ENCODE measurements at places on chromosomes 2 and 18.

DNA sequence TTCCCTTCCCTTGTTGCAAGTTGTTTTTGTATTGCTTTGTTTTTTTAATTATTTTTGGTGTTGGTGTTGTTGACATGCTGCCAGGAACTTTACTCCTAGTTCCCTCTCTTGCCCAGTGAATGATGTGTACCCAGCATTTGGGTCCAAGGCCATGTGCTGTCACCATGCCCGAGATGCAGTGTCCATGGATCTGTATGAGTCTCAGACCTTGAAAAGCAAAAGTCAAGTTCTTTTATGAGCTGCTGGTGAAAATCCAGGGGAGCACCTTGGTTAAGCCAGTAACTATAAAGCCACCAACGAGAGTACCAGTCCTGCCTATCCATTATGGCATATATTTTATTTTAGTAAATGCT, 236.4 kb downstream of the BCL11A start:
- no peak for DNase-seq

DNA sequence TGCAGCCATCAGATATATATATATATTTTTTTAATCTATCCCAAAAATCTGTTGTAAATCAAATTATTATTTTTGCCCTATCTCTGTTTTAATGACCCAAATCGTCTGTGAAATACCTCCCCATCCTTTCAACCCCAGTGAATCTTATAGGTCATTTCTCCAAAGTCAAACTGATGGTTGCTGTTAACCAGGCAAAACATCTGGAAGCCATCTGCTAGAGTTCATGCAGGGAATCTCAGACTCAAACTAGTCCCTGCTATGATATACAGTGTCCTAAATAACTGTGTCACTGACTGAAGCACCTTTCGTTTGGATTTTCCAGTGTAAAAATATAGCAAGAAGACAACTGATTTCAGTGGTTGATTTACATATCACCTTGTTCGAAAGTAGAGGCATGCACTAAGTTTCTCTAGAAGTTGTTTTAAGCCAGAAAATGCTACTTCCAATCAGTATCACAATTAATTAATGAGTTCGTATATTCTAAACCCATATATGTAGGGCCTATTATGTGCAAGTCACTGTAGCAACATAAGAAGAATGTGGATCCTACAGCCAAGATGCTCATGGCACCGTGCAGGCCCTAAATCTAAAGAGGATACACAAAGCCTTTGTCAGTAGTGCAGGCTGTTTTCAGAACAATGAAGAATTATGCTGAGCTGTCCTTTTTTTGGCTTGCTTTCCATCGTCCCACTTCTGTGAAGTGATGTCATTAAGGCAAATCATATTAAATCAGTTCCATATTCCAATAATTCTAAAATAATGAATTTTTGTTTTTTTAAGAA, 566.0 kb downstream of the STK39 start:
- no peak for DNase-seq

DNA sequence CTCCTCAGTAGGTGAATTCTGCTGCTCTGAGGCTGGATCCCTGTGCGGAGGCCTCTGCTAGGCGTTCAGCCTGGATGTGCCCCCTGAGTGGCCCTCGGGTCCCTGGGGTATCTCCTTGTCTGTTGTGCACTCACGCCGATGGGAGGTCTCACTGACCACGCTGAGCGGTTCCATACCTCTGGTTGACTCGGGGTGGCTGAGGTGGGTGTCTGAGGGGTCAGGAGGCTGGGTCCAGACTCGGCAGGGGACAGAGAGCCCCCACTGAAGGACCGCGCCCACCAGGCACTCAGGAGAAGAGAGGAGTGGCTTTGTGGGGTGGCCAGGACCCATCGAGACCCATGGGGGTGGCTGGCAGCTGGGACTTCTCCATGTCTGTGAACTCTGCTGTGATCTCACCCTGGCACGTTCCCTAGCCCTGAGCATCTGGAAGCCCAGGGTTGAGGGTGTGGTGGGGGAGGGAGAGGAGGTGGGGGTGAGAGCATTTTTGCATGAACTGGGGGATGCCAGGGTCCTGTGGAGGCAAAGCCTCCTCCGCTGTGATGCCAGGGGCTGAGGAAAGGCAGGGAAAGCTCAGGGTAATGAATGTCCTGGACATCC, 53.7 kb downstream of the TWIST2 start:
- no peak for DNase-seq

- DNase-seq, result peak; percentile 15
Measured at GRCh38 chr2:177731384-177731783, 338.8 kb downstream of the AGPS start.

GRCh38 chr2:208479342-208479741, 72.8 kb downstream of the PTH2R start:
- DNase-seq, result no peak

DNA sequence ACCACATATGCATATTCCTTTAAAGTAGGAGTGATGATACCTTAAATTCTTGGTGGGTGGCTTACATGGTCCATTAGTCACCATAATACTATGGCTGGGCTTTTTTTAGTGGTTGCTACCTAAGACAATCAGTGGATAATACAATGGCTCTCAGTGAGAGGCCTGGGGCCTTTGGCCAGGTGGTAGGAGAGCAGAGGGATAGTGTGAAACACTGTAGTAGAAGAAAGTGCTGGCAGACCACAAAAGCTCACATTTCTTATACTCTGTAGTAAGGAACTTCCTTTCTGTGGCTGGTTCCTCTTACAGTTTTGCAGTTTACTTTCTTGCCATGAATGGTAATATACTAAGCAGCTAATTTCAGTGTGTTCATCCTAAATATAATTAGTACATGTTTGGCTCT, 583.5 kb downstream of the XIRP2 start:
- DNase-seq, result no peak

GRCh38 chr2:188276255-188276654, 15.4 kb upstream of the GULP1 start:
- no peak for DNase-seq

GRCh38 chr2:61727746-61728145, 126.1 kb downstream of the FAM161A start:
- DNase-seq, result no peak

DNA sequence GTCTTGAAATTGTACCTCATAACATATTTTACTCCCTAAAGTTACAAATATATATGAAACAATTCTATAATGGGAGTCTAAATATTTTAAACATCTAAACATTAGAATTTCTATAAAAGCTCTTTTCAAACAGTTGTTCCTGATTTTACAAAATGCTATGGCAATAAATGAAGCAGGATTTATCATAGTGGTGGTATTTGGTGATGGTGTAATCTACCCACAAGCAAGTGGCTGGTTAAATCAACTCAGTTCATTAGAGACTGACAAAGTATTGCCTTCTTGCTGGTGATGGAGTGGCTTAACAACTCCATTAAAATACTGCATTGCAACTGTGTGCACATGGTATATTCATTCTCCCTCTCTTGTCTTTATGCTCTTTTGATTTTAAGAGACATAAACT, 138.9 kb downstream of the PMAIP1 start:
- no peak for DNase-seq

- no peak for DNase-seq
Measured at GRCh38 chr2:26076001-26076587, 42.2 kb downstream of the RAB10 start.

- no peak for DNase-seq
Measured at GRCh38 chr18:50189160-50189559, 5.8 kb downstream of the MYO5B start.

DNA sequence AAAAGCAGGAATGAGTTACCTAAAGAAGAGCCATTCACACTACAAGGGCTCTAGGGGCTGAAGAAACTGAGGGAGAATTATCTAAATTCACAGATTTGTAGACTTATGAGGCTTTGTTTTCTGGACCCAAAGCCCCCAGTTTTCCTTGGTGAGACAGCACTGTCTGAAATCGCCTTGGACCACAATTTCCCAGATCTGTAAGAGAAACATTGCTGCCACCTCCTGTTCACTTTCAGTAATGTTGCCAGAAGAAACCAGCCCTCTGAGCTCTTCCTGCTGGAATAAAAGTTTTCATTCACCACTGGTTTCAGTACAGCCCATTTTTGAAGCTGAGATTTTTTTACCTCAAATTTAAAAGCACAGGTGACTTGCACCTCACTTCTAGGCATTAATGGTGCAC, 169.2 kb downstream of the CDH20 start:
- DNase-seq, result peak; percentile 58

GRCh38 chr2:103166456-103167324, 404.9 kb downstream of the TMEM182 start:
- no peak for DNase-seq

DNA sequence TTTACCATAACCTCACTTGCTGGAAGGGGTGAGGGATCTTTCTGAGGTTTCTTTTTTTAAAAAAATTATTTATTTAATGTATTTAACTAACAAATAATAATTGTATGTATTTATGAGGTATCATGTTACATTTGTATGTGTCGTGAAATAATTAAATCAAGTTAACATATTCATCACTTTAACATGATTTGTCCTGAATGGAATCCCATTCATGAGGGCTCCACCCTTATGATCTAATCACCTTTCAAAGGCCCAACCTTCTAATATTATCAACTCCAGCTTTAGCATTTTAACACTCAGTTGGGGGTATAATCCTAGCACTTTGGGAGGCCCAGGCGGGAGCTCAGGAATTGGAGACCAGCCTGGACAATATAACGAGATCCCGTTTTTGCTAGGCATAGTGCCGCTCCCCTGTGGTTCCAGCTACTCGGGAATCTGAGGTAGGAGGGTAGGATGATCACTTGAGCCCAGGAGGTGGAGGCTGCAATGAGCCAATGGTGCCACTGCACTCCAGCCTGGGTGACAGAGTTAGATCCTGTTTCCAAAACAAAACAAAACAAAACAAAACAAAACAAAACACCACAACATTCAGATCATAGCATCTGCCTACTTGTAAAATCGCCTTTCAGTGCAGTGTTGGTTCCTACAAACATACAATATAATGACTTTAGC, 1.1 kb upstream of the TAF4B start:
- no peak for DNase-seq

- no peak for DNase-seq
Measured at GRCh38 chr2:134148843-134149472, 104.9 kb upstream of the MGAT5 start.

DNA sequence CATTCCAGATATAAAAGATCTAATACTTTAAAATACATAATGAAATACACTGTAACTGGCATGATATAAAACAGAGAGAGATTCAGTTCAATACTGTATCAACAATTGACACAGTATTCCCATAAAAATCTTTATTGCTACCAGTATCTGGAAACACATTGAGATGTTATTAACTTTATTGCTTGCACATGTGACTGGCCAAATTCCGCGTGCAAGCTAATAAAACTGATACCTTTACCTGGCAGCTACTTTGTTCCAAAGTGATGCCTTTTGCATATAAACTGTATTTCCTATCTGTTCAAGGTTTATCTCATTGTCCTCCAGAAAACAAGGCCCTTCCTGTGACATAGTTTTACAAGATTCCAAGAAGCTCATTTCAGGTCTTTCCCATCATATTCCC, 15.4 kb upstream of the REG1B start:
- DNase-seq, result no peak

- no peak for DNase-seq
Measured at GRCh38 chr2:78418021-78418420, 607.5 kb upstream of the REG3G start.

DNA sequence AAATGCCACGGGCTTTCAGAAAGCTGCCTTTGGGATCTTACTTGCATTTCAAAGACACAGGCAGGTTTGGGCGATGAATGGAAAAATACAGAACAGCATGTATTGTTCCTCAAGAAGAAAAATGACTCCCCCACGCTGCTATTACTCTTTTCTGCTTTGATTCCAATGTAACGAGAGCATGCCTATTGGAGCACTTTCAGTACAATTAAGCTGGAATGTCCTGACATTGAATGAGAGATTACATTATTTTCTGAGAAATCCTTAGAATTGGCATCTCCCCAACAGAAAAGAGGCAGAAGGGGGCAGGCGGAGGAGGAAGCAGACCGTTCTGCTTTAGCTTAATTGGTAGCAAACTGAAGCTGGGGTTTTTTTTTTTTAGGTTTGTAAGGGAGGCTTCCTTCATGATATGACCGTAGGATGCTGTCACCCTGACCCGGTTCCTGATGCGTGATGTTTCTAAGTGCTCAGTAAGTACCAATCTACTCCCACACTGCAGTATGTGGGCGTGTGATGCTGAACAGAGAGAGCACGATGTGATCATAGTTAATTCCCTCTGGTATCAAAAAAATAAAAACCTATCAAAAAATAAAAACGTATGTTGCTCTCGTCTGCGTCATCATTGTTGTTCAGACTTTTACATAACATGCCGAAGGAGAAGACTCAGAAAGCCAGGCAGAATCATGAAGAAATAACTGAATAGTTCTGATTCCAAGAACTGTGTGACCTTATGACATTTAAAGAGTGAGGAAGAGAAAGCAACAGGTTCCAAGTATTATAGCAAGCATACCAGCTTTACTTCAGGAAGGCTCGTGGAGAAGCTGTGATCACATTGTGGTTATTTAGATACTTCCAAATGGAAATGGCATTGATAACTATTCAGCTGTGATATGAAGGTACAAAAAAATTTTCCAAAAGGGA, 40.5 kb downstream of the LONRF2 start:
- no peak for DNase-seq

GRCh38 chr2:173008786-173009185, 66.9 kb upstream of the MAP3K20 start:
- DNase-seq, result no peak

GRCh38 chr2:76391678-76392077, 681.0 kb upstream of the GCFC2 start:
- DNase-seq, result no peak

DNA sequence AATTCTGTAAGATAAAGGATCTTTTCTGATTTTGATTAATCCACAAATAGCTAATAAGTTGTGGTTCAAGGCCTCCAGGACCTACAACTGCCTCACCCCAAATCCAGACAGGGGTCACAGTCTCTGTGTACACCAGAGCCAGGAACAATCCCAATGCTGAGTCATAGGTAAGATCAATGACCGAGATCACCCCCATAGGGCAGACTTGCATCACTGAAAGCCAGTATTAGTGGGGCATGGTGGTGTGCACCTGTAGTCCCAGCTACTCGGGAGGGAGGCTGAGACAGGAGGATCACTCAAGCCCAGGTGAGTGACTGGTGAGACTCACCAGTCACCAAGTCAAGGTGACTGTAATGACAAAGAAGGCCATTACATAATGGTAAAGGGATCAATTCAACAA, 12.9 kb downstream of the PARD6G start:
- no peak for DNase-seq

DNA sequence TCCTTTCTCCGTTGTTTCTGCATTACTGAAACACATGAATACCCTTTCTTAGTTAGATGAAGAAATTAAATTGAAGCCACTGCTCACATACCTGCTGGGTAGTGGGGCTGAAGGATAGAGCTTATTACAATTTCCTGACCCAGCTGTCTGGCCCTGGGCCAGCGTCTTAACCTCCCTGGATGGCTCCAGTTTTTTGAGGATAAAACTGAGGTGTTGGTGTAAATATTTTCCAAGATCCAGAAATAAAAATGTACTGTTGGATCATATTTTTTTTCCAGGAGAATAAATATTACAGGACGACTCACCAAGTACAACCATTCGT, 3.5 kb downstream of the RNF144A start:
- no peak for DNase-seq

- DNase-seq, result no peak
Measured at GRCh38 chr2:148860037-148860436, 15.0 kb upstream of the KIF5C start.

- DNase-seq, result no peak
Measured at GRCh38 chr18:48638896-48639771, 100.3 kb downstream of the CTIF start.

GRCh38 chr2:33560017-33560416, 39.1 kb downstream of the FAM98A start:
- no peak for DNase-seq

- DNase-seq, result no peak
Measured at GRCh38 chr2:75587954-75588587, 27.3 kb upstream of the EVA1A start.
